MCF 10A (cell line): ENCODE measurements at places on chromosomes 2 and 18. TPM values are rescaled to one million over a fixed set of nuclear protein-coding genes. Genes with fewer than 3 reads are reported as not detected.

GRCh38 chr2:1283020-1283801 is 130.1 kb upstream of the TPO start:
- H3K36me3 ChIP-seq, result peaks cover 6% of the 10 kb centered on the region
- H3K27me3 ChIP-seq, result no peaks in the 10 kb centered on the region
- no peaks in the 10 kb centered on the region for H3K4me1 ChIP-seq

Gene GPR39
- 7.2 and 7.7 TPM in 2 replicates for total RNA-seq

GRCh38 chr2:95024960-95025405 is 525 bp upstream of the MAL start:
- no peak overlapping the region for H3K27ac ChIP-seq
- H3K27me3 ChIP-seq, result peaks cover 42% of the 10 kb centered on the region
- no peaks in the 10 kb centered on the region for H3K36me3 ChIP-seq
- H3K4me3 ChIP-seq, result no peak overlapping the region

Gene NYAP2
- not detected in 2 replicates for total RNA-seq

DNA sequence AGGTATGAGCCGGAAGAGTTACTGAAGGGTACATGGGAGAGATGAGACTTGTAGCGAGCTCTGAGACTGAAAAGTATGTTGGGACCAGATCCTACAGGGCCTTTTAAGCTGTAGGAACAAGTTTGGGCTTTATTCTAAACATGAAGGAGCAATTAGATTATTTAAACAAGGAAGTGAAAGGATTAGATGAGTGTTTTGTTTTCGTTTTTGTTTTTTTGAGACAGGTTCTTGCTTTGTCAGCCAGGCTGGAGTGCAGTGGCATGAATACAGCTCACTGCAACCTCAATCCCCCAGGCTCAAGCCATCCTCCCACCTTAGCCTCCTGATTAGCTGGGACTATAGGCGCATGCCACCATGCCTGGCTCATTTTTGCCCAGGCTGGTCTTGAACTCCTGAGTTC is 110.7 kb downstream of the C1D start:
- H3K27ac ChIP-seq, result no peak overlapping the region
- H3K36me3 ChIP-seq, result no peaks in the 10 kb centered on the region
- H3K4me3 ChIP-seq, result no peak overlapping the region
- peaks cover 17% of the 10 kb centered on the region for H3K4me1 ChIP-seq

Gene TP53I3
- total RNA-seq, result 81.8 and 99.8 TPM in 2 replicates

DNA sequence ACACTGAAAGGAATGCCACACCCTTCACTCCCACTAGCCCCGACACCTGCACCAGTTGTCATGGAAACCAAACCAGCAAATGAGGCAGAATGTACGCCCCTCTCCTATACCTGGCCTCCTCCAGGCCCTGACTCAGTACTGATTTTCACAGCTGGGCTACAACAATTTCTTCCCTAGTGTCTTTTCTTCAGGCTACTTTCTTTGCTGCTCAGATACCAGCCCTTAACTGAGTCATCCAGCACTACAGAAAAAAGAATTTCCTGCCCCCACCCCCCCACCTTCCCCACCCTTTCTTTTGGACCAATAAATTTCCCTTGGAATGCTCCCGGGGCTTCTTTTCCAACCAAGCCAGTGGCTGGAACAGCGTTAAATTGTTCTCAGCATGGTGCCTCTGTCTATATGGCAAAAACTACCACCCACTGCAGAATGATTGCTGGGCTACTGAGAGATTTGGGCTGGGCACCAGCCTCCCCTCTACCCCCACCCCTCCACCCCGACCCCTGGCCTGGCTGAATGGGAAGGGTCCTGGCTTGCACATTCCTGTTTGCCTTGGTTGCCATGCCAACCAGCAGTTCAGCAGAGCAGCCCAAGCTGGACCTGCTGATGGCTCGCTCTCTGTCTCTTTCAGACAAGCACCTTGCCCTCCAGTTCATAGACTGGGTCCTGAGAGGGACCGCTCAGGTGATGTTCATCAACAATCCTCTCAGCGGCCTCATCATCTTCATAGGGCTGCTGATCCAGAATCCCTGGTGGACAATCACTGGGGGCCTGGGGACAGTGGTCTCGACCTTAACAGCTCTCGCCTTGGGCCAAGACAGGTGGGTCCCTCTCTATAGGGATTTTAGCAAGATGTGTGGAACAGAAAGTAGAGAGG is 11.3 kb downstream of the SLC14A2 start:
- DNase-seq, result peak; percentile 44
- H3K4me3 ChIP-seq, result no peak overlapping the region
- H3K27ac ChIP-seq, result no peak overlapping the region
- H3K4me1 ChIP-seq, result peaks cover 6% of the 10 kb centered on the region

DNA sequence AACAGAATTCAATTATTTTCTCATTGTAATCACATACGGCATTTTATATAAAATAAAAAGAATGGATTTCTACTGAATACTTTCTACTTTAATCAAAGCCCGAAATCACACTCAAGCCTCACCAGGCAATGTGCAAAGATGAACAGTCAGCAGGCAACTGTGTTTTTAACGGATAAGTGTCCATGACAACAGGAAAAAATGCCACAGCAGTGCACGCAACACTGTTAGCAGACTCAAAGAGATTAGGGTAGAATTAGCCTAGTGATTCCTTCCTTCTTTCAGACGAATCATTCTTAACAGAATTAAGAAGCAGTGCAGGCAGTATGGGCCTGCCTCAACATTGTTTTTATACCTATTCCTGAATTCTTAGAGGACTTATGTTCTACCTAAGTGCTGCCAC is 135.6 kb downstream of the CDH2 start:
- H3K27ac ChIP-seq, result no peak overlapping the region
- DNase-seq, result no peak
- no peak overlapping the region for H3K4me3 ChIP-seq
- H3K27me3 ChIP-seq, result no peaks in the 10 kb centered on the region

GRCh38 chr2:69175790-69176715 is 163.1 kb downstream of the ANTXR1 start:
- H3K36me3 ChIP-seq, result no peaks in the 10 kb centered on the region
- peaks cover 36% of the 10 kb centered on the region for H3K4me1 ChIP-seq
- H3K27ac ChIP-seq, result no peak overlapping the region

- no peak overlapping the region for H3K27ac ChIP-seq
- H3K36me3 ChIP-seq, result no peaks in the 10 kb centered on the region
- no peaks in the 10 kb centered on the region for H3K4me1 ChIP-seq
- H3K4me3 ChIP-seq, result no peak overlapping the region
- peaks cover 43% of the 10 kb centered on the region for H3K27me3 ChIP-seq
These were observed 95.2 kb upstream of the NCK2 start for GRCh38 chr2:105649534-105649933.

Gene MPV17
- total RNA-seq, result 104 and 114 TPM in 2 replicates
